ENCODE measurements at places on chromosomes 3 and 15.
A peak's percentile ranks its signal among the peaks of the same experiment; 100 is the strongest.

GRCh38 chr15:46946953-46947352, 770.4 kb upstream of the SEMA6D start:
- H3K4me1 ChIP-seq, result no peaks in the 10 kb centered on the region
- no peak overlapping the region for H3K27ac ChIP-seq
- no peaks in the 10 kb centered on the region for H3K36me3 ChIP-seq
- DNase-seq, result no peak
- H3K27me3 ChIP-seq, result no peaks in the 10 kb centered on the region
- H3K4me3 ChIP-seq, result no peak overlapping the region

GRCh38 chr3:133827684-133828083, 22.1 kb downstream of the SRPRB start:
- H3K27me3 ChIP-seq, result no peaks in the 10 kb centered on the region
- H3K4me3 ChIP-seq, result no peak overlapping the region
- H3K27ac ChIP-seq, result no peak overlapping the region
- DNase-seq, result no peak

DNA sequence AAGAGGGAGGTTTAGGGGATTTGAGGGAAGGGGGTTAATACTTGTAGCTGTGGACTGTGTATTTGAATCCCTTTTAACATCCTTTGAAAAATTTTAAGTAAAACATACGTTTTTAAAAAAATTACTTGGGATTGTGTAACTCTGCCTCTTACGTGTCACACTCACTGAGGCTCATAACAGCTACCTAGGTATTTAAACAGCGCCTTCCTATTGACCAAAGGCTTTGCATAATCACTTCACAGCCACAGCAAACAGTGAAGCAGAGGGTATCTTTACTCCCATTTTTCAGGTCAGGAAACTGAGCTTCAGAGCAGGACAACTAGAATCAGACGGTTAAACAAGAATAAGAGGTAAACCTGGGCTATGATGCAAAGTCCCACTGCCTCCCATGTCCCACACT, 95.9 kb downstream of the TLE3 start:
- no peak for DNase-seq
- no peaks in the 10 kb centered on the region for H3K36me3 ChIP-seq
- no peak overlapping the region for H3K4me3 ChIP-seq
- H3K4me1 ChIP-seq, result peaks cover 2% of the 10 kb centered on the region

DNA sequence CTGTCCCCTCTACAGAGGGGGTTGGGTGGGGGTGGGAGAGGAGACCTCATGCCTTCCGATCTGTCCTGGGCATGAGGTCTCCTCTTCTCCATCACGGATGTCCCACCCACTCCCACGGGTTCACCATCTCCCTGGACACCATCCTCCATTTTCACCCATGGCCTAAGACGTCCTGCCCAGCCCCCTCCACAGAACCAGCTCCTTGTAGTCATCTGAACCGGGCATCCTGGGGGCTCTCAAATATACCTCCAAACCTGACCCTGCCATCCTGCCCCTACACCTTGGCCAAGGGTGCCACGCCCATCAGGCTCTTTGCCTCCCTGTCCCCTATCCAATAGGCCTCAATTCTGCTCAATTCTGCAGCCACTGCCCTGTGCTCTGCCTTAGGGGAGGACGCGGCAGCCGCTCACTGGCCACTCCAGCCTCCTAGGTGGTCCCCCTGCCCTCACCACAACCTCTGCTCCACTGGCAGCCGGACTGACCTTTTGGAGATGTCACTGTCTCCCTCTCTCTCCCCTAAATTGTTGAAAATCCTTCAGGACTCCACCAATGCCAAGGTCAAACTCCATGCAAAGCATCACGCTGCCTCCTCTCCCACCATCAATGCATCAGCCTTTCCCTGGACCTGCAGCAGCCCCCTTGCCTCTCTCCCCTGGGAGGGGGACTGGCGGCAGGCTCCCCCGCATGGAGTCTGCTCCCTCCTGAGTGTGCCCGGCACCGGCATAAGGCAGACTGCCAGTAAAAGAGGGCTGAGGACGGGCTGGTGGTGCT, 9.4 kb upstream of the ANPEP start:
- H3K27me3 ChIP-seq, result peaks cover 9% of the 10 kb centered on the region
- H3K27ac ChIP-seq, result no peak overlapping the region
- no peaks in the 10 kb centered on the region for H3K4me1 ChIP-seq
- DNase-seq, result no peak
- no peaks in the 10 kb centered on the region for H3K36me3 ChIP-seq

DNA sequence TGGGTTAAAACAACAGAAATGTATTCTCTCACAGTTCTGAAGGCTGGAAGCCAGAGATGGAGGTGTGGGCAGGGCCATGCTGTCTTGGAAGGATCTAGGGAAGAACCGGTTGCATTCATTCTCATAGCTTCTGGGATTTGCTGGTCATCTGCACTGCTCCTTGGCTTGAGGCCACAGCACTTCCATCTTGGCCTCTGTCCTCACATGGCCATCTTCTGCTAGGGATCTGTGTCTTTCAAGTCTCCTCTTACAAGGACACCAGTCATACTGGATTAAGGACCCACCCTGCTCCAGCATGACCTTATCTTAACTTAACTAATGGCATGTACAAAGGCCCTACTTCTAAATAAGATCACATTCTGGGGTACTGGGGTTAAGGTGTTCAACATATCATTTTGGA, 47.7 kb downstream of the RPLP1 start:
- H3K27ac ChIP-seq, result no peak overlapping the region
- H3K27me3 ChIP-seq, result peaks cover 4% of the 10 kb centered on the region
- peaks cover 15% of the 10 kb centered on the region for H3K4me1 ChIP-seq
- no peak for DNase-seq
- H3K4me3 ChIP-seq, result no peak overlapping the region

GRCh38 chr3:170953736-170954135, 45.3 kb upstream of the EIF5A2 start:
- H3K36me3 ChIP-seq, result no peaks in the 10 kb centered on the region
- H3K4me1 ChIP-seq, result no peaks in the 10 kb centered on the region
- H3K27me3 ChIP-seq, result peaks cover 29% of the 10 kb centered on the region

DNA sequence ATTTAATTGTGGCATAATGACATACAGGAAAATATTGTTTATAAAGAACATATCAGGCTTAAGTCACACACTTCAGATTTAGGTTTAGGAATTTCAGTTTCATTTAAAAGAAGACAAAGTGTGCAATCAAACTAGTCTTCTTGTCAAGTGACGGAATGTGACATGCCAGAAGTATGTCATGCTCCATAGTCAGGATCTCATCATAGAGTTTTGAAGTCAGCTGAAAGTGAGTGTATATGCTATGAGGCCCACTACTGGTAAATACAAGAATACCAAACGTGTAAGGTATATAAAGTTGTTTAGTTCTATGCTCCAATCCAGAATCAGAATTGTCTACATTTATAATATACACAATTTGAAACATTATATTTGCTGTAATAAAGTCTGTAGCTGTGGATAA, 988.4 kb downstream of the TBL1XR1 start:
- no peaks in the 10 kb centered on the region for H3K36me3 ChIP-seq
- H3K27me3 ChIP-seq, result no peaks in the 10 kb centered on the region
- DNase-seq, result no peak
- no peaks in the 10 kb centered on the region for H3K4me1 ChIP-seq
- H3K27ac ChIP-seq, result no peak overlapping the region

DNA sequence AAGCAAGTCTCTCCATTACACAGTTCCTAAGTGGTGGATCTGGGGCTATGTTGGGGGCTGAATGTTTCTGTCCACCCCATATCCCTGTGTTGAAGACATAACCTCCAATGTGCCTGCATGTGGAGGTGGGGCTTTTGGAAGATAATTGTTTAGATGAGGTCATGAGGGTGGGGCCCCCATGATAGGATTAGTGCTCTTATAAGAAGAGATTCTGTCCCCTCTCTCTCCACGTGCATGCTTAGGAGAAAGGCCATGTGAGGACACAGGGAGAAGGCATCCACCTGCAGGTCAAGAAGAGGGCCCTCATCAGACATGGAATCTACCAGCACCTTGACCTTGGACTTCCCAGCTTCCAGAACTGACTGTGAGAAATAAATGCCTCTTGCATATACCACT, 231.0 kb upstream of the CHRNA7 start:
- no peak for DNase-seq
- H3K27ac ChIP-seq, result no peak overlapping the region
- H3K36me3 ChIP-seq, result no peaks in the 10 kb centered on the region
- H3K4me1 ChIP-seq, result no peaks in the 10 kb centered on the region
- H3K4me3 ChIP-seq, result no peak overlapping the region

DNA sequence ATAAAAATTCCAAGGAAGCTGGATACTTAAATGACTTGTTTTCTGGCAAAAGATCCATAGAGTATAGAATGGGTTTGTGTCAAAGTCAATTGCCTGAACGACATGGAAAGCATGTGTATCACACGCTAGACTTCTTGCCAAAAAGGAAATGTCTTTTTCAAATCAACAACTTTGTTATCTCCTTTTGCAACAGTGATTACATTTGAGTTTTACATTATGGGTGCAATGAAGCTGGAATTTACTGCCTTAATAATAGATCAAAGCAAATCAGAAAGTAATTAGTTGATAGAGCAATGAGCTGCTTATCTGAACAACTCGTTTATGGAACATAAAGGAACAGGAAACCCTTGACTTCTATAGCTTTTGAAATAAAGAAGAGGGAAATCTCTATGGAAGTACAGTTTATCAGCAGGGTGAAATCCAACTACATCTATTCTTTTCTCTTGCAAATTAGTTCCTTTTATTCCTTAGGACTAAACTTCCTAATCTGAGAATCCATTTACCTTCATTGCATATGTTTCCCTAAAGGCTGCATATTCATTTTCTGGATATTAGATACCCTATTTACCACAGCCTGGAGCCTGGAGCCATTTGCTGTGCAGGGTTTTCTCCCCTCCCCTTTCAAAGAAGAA, 415.1 kb upstream of the NECTIN3 start:
- no peak overlapping the region for H3K4me3 ChIP-seq
- H3K27ac ChIP-seq, result no peak overlapping the region
- DNase-seq, result no peak
- no peaks in the 10 kb centered on the region for H3K27me3 ChIP-seq
- no peaks in the 10 kb centered on the region for H3K36me3 ChIP-seq

GRCh38 chr3:47259114-47259513, 23.5 kb downstream of the KIF9 start:
- DNase-seq, result no peak
- no peak overlapping the region for H3K4me3 ChIP-seq
- no peak overlapping the region for H3K27ac ChIP-seq
- no peaks in the 10 kb centered on the region for H3K36me3 ChIP-seq
- no peaks in the 10 kb centered on the region for H3K4me1 ChIP-seq

DNA sequence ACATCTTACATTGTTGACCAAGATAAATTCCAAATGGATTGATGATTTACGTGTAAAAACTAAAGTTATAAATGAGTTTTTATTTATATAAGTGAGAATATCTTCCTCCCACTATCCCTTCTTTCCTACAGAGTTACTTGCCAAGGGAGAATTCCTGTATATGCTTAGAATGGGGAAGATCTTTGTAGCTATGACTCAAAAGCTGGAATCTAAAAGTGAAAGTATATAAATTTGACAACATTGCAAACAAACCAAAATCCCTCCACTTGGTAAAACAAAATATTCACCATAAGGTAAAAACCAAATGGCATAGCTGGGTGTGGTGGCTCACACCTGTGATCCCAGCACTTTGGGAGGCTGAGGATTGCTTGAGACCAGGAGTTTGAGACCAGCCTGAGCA, 52.7 kb upstream of the GCNT3 start:
- no peaks in the 10 kb centered on the region for H3K4me1 ChIP-seq
- H3K27me3 ChIP-seq, result peaks cover 13% of the 10 kb centered on the region

- DNase-seq, result no peak
- H3K36me3 ChIP-seq, result no peaks in the 10 kb centered on the region
- H3K4me3 ChIP-seq, result no peak overlapping the region
Observed at GRCh38 chr3:195736866-195737490, 16.2 kb downstream of the MUC20 start.

DNA sequence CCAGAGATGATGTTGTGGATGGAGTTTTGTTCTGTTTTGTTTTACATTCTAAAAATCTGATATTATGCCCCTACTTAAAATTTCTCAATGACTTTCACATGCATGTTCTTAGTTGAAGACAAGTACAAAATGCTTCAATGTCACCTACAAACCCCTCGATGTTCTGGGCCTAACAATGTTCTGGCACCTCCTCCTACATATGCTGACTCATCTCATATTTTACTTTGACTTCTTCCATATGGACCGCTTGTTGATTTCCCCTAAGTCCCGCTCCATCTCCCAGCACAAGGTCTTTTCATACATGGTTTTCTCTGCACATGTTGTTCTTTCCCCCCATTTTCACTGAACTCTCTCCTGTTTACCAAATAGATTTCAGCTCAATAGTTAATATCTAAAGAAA, 441.4 kb downstream of the CNTN6 start:
- H3K27me3 ChIP-seq, result no peaks in the 10 kb centered on the region
- no peaks in the 10 kb centered on the region for H3K36me3 ChIP-seq
- DNase-seq, result no peak
- H3K27ac ChIP-seq, result no peak overlapping the region

GRCh38 chr3:10443272-10444109, 61.9 kb downstream of the ATP2B2 start:
- no peak overlapping the region for H3K4me3 ChIP-seq
- no peaks in the 10 kb centered on the region for H3K36me3 ChIP-seq
- no peak for DNase-seq
- no peak overlapping the region for H3K27ac ChIP-seq
- no peaks in the 10 kb centered on the region for H3K27me3 ChIP-seq

DNA sequence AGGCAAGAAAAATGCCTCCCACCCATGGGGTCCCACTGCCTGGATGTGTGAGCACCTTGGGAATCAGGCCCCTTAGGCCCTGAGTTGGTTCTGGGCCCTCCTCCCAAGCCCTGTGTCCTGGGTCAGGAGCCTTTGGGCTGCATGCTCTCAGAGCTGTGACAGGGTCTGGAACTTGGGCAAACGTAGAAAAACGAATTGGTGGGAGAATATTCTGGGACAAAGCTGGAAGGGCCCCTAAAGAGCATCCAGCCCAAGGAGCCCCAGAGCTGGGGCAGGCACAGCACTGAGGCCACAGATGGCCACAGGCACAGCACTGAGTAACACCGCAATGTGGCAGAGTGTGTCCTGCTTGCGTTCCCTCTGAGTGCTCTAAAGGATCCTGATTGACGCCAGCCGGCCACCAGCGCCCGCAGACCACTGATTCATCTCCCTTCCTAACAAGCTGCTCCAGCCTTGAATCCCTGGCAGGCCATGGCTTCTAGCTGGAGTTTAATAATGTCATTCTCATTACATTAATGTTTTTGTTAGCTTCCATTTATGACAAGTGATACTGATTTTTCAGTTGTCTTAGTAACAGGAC, 18.6 kb upstream of the SEC13 start:
- DNase-seq, result no peak

- no peak for DNase-seq
- H3K4me1 ChIP-seq, result no peaks in the 10 kb centered on the region
- no peak overlapping the region for H3K27ac ChIP-seq
- H3K27me3 ChIP-seq, result no peaks in the 10 kb centered on the region
- H3K4me3 ChIP-seq, result no peak overlapping the region
Observed at GRCh38 chr3:134753999-134754742, 40.9 kb upstream of the EPHB1 start.

- no peak overlapping the region for H3K27ac ChIP-seq
- no peak for DNase-seq
- H3K4me1 ChIP-seq, result peaks cover 44% of the 10 kb centered on the region
- no peak overlapping the region for H3K4me3 ChIP-seq
Observed at GRCh38 chr15:58489289-58490085, 57.7 kb downstream of the LIPC start.

GRCh38 chr3:157865352-157866000, 240.7 kb downstream of the SHOX2 start:
- no peaks in the 10 kb centered on the region for H3K36me3 ChIP-seq
- DNase-seq, result peak; percentile 81
- no peak overlapping the region for H3K27ac ChIP-seq
- H3K27me3 ChIP-seq, result no peaks in the 10 kb centered on the region

GRCh38 chr3:108342837-108343486, 46.6 kb downstream of the HHLA2 start:
- peak; percentile 58 for DNase-seq
- H3K4me1 ChIP-seq, result peaks cover 23% of the 10 kb centered on the region
- H3K4me3 ChIP-seq, result peak overlapping the region; percentile 15
- peak overlapping the region; percentile 79 for H3K27ac ChIP-seq

Data from activated CD4-positive, alpha-beta T cell treated with anti-CD3 and anti-CD28 coated beads, Interleukin-2, amount 10 ng/mL, durations not matched to agents 24 days and 14 days (primary cell).